ENCODE measurements at places on chromosomes 7 and 10.

GRCh38 chr10:35657621-35658020 is 15.5 kb upstream of the FZD8 start:
- DNase-seq, result no peak

- DNase-seq, result no peak
Measured at GRCh38 chr10:2933519-2933918, 133.8 kb upstream of the PFKP start.

DNA sequence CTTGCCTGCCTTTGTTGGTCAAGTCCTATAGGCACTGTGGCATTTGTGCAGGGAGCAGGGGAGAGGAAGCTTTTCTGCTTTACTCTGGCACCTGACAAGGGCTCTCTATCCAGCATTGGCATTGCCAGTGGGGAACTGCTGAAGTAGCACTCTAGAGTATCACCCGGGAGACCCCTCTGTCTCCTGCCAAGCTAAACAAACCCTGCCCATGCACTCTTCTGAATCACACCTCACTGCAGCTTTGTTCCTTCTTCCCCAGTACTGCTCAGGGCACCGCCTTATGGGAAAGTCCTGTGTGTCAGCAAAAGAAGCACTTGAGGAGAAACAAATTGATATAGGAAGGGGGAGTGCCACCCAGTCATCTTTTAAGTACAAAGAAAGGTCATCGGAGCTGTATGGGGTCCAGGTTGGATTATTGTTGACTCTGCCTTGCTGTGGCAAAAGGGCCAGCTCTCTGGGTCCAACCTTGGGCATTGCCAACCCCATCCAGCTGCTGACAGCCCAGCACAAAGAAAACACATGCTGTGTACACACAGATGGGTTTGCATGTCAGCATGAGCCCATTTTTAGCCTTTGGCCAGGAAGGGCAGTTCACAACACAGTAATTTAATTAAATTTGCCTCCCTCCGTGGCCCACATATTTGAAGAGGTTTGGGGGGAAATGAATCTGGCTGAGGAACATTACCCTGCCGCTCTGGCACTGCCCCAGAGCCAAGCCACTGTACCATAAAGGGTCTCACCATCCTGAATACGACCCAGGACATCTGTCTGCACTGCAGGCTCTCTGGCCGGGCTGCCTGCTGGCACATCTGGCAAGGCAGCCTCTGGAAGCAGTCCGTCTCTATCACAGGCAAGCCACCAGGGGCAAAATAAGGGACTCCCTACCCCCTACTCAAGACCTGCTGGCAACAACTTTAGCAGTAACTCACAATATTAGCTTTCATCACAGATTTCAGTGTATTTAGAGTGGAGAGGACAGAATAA is 13.1 kb downstream of the LRRC4 start:
- DNase-seq, result no peak

GRCh38 chr7:77338883-77339629 is 77.1 kb downstream of the GSAP start:
- no peak for DNase-seq

Data from KG1 (cell line).